ENCODE measurements at places on chromosomes 6 and 20.

GRCh38 chr6:169981969-169982368 is 230.5 kb downstream of the ERMARD start:
- DNase-seq: no peak

- DNase-seq: no peak
Observed at GRCh38 chr6:6125495-6125894, 118.8 kb upstream of the NRN1 start.

- DNase-seq: no peak
Observed at GRCh38 chr6:27148404-27148795, 99.1 kb upstream of the PRSS16 start.

- DNase-seq: no peak
Observed at GRCh38 chr6:25623065-25623464, 28.9 kb upstream of the SCGN start.

DNA sequence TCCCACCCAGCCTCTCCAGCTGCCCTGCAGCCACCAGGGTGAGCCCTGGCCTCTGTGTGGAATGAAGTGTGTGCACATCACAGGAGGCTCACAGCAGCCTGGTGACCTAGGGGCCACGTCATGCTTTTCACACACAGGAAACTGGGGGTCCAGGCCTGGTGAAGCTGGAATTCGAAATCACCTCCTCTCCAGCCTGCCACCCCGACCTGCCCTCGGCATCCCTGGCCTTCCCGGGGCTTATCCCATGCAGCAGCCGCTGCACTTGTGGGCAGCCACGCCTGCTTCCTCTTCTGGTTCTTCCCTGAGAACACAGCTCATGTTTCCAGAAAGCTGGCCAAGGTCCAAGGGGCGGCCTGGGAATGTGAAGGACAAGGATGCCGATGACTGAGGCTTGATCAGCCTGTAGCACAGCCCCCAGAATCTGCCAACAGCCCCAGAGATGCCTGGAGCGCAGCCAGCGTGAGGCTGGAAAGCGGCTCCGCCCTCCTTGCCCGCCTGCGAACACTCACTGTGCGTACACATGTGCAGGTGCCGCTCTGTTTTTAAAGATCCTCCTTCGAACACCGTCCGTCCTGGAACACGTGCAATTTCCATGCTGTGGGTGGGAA is 4.2 kb upstream of the NTSR1 start:
- DNase-seq: peak; percentile 98

GRCh38 chr6:156864557-156864956 is 87.4 kb downstream of the ARID1B start:
- DNase-seq: peak; percentile 39

- DNase-seq: peak; percentile 37
Observed at GRCh38 chr20:46057856-46058598, 29.0 kb downstream of the SLC12A5 start.

DNA sequence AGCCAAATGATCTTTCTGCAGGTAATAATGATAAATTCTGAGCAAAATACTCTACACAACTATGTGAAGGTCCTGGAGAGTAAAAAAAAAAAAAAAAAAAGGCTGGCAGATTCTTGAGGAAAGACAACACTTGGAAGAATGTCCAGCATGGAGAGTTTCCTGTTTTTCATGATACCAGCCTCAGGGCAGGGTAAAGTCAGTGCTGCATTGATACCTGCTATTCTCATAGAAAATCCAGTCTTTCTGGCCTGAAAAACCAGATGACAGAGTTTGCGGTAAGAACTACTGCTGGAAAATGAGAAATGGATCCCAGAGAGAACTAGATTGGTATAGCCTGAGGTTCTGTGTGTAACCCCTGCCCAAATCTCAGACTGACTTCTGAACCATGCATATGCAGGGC is 89.1 kb downstream of the AFG1L start:
- peak; percentile 39 for DNase-seq

- no peak for DNase-seq
Observed at GRCh38 chr6:47593979-47594378, 104.4 kb upstream of the ADGRF4 start.

DNA sequence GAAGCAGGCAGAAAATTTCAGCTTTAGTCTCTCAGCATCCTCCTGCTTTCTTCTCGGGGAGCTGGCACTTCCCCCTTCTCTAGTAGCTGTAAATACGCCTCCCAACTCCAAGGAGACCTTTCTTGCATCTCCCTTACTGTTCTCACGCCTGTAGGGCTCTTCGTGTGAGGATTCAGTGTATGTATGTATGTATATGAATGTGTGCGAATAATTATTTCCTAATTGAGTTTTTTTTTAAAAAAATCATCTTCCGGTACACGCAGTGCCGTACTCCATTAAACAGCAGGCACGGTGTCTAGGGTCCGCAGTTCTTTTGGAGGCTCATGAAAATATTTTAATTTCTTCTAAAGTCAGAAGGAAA is 85.4 kb downstream of the HFE start:
- peak; percentile 61 for DNase-seq

DNA sequence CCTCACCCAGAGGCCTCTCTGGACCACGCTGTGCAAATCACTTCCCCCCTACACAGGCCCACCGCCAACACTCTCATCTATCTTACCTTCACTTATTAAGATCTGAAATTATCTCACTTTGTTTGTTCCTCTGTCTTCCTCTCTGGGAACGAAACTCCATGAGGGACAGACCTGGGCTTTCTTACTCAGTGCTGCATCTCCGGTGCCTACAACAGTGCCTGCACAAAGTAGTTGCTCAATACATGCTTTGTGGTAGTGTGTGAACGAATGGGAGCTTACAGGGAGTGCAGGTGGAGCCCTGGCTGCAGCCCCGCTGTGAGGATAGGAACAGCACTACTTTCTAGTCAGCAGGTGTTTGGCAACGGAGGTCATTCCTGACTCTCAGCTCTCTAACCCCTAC is 5.3 kb downstream of the CASS4 start:
- no peak for DNase-seq

GRCh38 chr6:14365393-14365792 is 247.8 kb downstream of the CD83 start:
- DNase-seq: peak; percentile 57

- no peak for DNase-seq
Observed at GRCh38 chr20:57097245-57097915, 169.1 kb downstream of the BMP7 start.

DNA sequence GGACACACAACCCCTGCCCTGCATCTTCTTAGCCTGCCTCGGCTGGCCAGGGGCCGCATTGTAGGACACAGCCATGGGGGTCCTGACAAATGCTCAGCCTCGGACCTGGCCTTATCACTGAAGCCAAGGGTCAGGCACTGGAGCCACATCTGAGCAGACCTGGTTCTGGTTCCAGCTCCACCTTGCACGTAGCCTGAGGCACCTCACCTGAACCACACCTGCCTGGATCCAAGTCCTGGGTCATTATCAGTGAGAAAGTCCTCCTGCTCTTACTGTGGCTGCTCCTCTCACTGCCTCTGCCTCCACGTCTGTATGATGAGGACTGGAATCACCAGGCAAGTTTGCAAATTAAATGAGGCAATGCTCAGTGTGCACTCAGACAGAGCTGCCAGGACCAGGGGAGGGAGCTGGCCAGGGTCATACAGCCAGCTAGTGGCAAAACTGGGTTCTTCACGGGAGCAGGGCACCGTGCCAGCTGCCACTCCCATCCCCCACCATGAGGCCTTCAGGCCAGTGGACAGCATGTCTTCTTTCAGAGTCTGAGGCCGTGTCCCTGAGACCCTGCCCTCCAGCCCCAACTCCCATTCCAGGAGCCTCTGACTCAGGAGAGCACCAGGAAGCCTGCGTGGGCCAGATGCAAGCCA is 40.2 kb downstream of the MRPL14 start:
- DNase-seq: peak; percentile 32

GRCh38 chr6:3077430-3077829 is 9.1 kb downstream of the RIPK1 start:
- no peak for DNase-seq

DNA sequence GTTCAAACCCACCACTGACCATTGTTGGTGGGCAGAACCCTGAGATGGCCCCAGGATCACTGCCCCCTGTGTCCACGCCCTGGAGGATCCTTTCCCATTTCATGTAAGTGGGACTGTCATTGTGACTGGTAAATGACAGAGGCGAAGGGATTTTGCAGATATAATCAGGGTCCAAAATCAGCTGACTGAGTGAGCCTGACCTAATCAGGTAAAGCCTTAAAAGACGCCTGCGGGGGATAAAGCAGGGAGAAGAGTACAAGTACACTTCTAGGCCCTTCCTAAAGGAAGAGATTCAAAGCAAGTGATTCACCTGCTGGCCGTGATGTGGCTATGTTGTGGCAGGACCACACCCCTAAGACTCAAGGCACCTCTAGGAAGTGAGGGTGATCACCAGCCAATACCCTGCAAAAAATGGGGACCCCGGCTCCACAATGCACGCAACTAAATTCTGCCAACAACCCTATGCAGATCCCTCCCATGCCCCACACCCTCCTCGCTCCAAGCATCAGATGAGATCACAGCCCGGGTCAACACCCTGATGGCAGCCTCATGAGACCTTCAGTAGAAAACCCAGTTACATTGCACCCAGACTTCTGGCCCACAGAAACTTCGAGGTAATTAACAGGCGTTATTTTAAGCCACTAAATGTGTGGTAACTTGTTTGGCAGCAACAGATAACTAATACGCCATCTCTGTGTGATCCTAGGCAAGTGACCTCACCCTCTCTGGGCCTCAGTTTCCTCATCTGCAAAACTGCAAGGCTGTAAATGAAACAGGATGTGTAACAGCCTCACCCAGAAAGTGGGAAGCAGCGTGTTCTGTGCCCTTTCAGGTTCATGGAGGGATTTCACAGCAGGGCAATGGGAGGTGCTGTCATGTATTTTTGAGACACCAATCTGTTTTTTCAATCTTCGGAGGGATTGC is 11.3 kb downstream of the PREX1 start:
- DNase-seq: no peak

GRCh38 chr6:35043381-35044130 is 97.6 kb downstream of the TCP11 start:
- no peak for DNase-seq

- peak; percentile 25 for DNase-seq
Observed at GRCh38 chr6:112296694-112297093, 42.3 kb upstream of the LAMA4 start.

- DNase-seq: peak; percentile 21
Observed at GRCh38 chr6:167974640-167975344, 22.7 kb upstream of the KIF25 start.

DNA sequence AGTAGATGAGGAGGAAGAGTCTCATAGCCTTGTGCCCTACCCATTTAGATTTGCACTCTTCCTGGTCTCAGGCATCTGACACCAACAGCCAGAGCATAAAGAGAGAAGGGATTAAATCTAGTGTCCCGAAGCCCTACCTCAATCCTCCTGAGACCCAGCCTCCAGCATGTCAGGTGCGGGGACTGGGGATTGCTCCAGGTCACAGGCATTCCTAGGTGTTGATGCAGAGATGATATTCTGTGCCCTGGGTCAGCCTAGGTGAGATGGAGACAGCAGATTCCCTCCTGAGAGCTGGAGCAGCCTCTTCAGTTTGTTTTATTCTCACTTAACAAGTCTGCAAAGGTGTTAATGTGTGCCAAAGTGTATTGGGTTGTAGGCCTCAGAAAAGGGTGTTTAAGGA is 89.8 kb downstream of the ANKRD6 start:
- DNase-seq: no peak

DNA sequence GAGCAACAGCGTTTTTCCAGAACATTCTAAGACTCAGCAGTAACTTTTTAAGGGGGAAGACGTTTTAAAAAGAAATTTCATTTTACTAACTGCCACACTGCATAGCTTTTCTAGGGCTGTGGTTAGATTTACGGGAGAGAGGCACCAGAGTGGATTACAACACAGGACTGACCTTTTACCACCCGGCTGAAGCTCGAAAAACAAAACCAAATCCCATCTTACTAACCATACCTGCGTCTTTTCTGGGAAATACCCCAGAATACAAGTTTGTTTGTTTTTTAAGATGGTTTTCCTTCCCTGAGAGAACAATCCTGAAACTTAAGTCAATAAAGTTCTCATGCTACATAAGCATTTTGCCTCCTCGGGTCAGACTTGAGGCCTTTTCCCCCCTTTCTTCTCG is 209.3 kb upstream of the SOX4 start:
- no peak for DNase-seq

- DNase-seq: peak; percentile 97
Observed at GRCh38 chr6:37239950-37240713, 17.4 kb upstream of the TBC1D22B start.

- no peak for DNase-seq
Observed at GRCh38 chr6:20332441-20333006, 69.2 kb upstream of the E2F3 start.

DNA sequence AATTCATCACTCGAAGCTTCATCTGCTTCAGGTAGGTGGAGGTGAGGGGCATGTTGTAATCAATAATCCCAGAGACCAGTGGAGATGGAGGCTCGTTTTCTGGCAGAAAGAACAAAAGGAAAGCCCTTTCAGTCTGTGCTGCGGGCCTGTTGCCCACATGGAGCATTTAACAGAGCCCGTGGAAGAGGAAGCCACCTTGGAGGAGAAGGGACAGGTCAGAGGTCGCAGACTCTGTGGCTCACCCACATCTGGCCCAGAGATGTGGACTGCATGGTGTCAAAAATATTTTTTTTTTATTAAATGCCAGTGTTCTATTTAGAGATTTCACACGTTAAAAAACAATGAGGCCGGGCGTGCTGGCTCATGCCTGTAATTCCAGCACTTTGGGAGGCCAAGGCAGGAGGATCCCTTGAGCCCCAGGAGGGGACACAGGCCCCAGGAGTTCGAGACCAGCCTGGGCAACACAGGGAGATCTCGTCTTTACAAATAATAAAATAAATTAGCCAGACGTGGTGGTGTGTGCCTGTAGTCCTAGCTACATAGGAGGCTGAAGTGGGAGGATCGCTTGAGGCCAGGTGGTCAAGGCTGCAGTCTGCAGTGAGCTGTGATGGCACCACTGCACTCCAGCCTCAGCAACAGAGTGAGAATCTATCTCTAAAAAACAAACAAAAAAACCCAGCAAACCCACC is 73.6 kb downstream of the NOL4L start:
- DNase-seq: no peak

GRCh38 chr20:56443654-56444540 is 24.5 kb upstream of the RTF2 start:
- DNase-seq: no peak

DNA sequence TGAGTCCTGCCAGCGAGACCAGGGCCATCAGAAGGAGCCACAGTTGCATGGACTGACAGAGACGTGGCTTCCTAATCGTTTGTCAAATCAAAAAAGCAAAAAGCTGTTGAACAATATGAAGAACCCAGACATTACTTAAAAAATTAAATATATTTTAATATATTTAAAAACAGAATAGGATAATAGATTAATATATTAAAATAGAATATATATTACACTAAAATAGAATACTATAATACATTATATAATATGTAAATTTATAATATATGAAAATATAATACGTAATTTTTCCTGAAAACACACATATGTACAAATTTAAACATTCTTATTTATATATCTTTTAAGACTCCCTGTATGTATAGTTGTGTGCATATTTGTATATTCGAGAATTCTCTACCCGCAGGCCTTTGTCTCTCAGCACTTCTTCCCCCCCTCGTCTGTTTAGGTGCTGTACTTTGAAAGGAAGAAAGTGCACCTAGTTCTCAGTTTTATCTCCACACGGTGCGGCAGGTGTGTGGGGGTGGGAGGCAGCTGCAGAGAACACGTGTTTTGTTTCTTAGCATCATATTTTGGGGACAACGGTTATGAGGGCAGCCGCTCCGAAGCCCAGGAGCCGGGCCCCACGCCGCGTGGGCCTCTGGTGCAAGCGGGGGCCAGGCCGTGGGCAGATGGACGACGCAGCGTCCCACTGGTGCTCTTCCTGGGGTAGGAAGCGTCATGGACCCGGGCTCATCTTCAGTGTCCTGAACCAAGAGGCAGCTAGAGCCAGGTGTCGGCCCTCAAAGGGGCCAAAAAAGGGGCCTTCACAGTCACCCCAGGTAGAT is 72.2 kb upstream of the MPC1 start:
- DNase-seq: no peak
